Endothelial cell of umbilical vein (primary cell): ENCODE measurements at places on chromosomes 4 and X.
A peak's percentile ranks its signal among the peaks of the same experiment; 100 is the strongest.

DNA sequence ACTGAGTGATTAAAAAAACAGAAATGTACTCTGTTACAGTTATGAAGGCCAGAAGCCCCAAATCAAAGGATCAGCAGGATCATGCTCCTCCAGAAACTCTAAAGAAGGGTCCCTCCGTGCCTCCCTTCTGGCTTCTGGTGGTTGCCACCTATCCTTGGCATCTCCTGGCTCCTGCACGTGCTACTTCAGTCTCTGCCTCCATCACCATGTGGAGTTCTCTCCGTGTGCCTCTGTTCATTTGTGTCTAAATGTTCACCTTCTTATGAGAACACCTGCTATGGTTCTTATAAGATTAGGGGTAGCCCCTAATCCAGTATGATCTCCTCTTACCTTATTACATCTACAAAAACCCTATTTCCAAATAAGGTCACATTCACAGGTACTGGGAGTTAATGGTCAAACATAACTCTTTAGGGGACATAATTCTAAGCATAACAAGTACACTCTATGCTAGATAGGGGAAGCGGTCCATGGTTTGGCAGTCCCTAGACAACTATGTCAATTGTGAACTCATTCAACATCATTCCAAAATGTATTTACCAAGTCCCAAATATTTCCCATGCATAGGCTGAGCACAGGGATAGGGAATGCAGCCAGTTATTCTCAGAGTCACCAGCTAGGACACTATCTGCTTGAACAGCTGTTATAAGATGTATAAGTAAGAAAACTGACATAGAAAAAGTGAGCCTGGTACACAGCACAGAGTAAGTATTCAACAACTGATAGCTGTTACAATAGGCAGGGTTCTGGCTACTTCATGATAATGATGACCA is 295.5 kb upstream of the BOD1L1 start:
- no peak for DNase-seq

DNA sequence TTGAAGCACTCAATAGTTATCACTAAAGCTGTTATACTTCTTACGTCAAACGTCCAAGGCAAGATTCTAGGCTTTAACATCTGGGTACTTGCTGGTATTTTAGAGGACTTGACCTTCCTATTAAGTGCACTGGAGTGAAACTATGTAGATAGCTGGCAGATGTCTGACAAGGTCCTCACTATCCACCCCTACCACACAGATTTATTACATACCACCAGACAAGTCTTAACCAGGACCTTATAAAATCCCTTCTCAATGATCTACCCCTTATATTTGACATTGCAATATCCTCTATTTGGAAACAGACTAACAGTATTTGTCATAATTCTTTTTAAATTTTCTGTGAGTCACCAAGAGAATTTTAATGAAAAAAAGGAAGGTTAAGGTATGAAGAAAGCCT is 78.8 kb downstream of the PDGFC start:
- DNase-seq = no peak

GRCh38 chr4:143406523-143406922 is 69.8 kb downstream of the GAB1 start:
- DNase-seq = peak; percentile 94

- DNase-seq = no peak
Observed at GRCh38 chr4:180485407-180485806, 1757.8 kb upstream of the TENM3 start.

- no peak for DNase-seq
Observed at GRCh38 chrX:17743913-17744312, 6.6 kb downstream of the SCML1 start.

DNA sequence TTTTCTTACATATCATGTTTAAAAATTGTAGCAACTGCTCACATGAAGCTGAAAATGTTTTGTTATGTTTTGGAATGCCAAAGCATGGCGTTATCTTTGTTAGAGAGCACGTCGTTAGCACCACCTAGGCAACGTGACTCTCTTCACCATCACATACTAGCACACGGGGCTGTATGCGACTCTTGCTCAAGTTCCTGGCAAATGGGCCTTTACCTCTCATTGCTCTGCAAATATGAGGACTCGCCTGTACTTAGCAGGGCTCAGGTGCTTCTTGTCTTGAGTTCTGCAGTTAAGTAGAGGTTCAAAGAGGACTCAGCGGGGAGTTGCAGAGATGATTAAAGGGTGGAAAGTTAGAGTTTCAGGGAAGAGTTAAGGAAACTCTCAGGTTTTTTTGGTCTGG is 59.4 kb downstream of the CLCN4 start:
- no peak for DNase-seq

GRCh38 chrX:130485870-130486269 is 84.1 kb downstream of the RBMX2 start:
- no peak for DNase-seq

GRCh38 chr4:55781812-55782211 is 37.8 kb upstream of the EXOC1L start:
- no peak for DNase-seq

DNA sequence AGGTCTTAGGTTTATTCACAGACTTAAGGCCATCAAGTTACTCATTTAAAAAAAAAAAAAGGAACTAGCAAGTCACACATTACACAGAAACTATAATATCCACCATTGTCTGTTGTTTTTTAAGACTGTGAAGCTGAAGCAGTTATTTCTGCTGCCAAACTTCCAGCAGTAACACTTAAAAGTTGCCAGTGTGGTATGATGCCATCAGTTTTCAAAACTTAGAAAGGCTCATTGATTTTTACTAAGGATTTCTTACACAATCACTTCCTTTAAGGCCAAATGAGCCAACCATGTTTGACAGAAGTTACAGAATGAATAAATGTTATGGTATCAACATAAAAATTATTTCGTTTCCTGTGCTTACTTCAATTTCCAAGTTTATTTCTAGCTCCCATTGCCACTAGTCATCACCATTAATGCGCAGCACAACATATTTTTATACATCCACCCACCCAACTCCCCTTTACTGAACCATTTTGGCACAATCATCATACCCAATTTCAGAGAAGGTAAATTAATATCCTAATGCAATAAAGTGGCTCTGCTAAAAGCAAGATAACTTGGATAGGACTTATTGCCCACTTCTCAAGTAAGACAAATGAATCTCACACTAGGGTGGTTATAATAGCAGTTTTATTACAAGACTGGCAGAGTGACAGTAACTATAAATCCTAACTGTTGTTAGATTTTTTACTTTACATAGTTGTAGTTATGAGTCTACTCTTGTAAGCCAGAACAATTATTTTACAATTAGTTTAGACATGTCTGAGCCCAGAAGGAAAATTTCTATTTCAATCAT is 13.1 kb downstream of the PDGFC start:
- no peak for DNase-seq

DNA sequence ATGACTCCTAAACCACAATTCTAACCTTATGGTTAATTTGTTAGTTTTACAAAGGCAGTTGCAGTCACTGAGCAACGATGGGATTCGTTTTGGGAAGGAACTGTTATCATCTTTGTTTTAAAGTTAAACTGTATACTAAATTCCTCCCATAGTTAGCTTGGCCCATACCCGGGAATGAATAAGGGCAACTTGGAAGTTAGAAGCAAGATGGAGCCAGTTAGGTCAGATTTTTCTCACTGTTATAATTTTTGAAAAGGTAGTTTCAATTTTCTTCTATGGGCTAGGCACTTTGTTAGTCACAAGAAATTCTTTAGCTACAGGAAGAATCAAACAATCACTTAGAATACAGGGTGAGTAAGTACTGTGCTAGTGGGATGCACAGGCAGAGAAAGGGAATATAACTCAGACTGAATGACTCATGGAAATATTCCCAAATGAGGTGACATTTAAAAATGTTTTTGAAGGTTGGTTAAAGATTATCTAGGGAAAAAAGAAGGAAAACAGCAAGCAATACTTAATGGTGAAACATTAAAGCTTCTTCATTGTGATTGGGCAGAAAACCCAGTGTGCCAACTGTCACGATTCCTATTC is 153.6 kb downstream of the MAGEB17 start:
- no peak for DNase-seq

- DNase-seq = no peak
Observed at GRCh38 chrX:134287346-134287745, 50.4 kb downstream of the CCDC160 start.

DNA sequence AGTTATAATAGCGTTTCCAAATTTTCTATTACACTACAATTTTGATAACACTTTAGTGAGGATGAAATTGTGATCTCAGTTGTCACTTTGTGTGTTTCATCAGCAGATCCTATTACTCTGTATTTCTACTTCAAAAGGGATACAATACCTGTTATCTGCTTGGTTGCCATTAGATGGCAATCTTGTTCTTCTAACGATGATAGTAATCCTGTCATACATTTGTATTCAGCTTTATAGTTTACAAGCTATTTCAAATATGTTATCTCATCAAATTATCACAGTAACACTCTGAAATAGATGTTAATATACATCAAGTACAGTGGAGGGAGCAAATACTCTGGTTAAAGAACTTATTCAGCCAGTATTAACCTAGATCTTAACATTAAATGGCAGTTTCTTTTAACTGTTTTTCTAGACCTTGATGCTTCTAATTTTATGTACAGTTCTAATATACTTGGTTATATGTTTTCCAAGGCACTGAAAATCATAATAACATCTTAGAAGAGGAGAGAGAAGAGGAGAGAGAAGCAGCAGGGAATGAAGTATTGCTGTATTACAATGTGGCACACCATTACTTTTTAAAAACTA is 292.0 kb downstream of the CCSER1 start:
- peak; percentile 80 for DNase-seq

DNA sequence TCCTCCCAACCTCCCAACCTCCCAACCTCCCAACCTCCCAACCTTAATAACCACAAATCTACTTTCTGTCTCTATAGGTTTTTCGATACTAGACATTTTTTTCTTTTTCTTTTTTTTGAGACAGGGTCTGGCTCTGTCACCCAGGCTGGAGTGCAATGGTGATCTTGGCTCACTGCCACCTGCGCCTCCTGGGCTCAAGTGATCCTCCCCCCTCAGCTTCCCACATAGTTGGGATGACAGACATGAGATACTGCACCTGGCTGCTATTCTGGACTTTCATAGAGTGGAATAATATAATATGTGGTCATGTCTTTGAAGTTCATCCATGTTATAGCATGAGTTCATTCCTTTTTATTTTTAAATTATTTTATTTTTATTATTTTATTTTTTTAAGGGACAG is 39.5 kb upstream of the ZFX start:
- DNase-seq = no peak

DNA sequence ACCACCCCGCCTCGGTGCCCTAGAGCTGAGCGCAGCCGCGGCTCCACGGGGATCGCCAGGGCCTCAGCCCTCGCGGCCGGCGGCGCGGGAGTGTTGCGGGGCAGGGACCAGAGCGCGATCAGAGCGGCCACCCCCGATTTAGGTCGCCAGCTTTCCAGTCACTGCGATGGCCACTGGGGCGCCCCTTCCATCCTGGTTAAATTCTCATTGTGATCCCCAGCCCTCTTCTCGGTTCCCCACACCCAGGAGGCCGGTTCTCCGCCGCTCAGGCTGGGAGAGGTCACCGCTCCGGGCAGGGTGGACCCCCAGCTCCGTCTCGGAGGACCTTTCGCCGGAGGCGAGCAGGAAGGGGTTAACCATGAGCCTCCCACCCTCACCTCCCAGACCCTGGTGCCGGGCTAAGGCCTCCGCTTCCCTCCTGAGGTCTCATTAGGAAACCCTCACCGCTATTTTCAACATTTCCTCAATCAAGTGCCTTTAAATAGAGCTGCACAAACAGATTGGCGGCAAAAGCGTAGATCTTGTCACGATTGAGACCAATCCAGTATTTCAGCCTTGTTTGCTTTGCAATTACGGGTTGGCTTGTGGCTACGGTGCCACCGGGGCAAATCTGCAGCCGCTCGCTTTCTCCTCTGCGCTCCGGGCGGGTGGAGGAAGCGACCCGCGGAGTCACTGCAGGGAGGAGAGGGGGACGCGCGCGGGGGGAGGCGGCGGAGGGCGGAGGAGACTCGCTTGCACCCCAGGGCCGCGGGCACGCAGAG is 8.3 kb upstream of the HAND2 start:
- DNase-seq = no peak

GRCh38 chrX:39753293-39753996 is 344.3 kb downstream of the BCOR start:
- DNase-seq = peak; percentile 87

DNA sequence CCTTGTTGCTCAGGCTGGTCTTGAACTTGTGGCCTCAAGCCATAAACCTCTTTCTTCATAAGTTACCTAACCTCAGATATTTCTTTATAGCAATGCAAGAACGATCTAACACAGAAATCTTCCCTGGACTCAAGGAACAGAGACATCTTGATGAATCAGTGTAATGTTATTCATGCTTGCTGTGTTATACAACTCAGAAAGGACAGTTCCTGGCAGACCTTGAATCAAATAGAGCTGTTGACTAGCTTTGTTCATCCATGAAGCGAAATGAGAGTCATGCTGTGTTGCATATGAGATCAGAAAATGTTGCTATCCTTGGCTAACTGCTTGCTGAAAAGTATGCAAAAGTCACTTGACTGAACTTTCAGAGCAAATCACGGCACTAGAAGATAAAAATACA is 72.6 kb upstream of the ARHGAP24 start:
- DNase-seq = no peak

- no peak for DNase-seq
Observed at GRCh38 chrX:129462707-129463106, 60.6 kb downstream of the SMARCA1 start.

GRCh38 chr4:124711471-124712371 is 811 bp downstream of the ANKRD50 start:
- DNase-seq = peak; percentile 77

- DNase-seq = no peak
Observed at GRCh38 chrX:426881-427280, 40.2 kb upstream of the PPP2R3B start.

GRCh38 chr4:176363072-176363471 is 43.3 kb downstream of the SPCS3 start:
- DNase-seq = no peak

DNA sequence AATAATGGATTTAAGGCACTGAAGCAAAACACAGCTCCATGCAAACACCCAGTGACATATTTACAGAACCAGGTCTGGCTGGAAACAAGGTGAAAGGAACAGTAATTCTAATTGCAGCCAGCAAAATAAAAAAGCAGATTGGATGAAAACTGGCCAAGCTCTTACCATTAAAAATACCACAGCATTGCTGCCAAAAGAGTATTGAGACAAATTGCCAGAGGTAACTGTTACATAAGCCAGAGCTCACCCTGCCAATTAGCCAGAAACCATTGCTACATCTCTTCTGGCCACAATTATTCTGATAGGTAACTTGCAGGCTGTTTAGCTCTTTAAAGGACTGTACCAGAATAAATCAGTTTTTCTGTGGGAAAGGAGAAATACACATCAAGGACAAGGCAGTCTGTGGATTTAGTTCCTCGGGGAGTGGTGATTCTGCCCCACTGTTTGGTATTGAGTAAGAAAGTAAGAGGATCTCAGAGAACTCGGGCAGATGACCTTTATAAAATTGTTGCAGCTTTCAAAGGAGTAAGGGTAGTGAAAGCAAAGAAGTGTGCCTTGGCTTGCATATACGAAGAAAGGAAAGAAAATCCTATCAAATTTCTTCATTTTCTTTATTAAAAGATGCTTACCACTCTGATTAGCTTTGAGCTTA is 369.5 kb downstream of the PPP3CA start:
- no peak for DNase-seq
